Mesenteric fat pad (tissue), 1 donor: ENCODE measurements at places on chromosomes 2 and 18. TPM values are rescaled to one million over a fixed set of nuclear protein-coding genes. Genes with fewer than 3 reads are reported as not detected.

DNA sequence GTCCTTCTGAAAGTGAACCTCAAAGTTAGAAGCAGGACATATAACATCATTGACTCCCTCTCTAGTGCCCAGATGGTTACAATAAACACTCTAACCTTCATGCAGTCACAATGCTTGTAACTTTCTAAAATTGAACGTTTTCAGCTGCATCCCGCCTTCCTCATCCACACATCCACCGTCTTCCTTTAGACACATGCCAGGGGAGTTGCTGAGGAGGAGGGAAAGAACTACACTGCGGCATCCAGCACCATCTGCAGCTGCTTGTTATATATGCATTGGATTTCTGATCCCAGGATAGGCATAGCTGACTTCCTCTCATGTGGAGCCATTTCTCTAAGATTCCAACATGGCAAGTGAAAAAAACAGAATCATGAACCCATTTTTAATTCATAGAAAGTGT lies 96.8 kb downstream of the FBXO15 start:
- no peak for DNase-seq

DNA sequence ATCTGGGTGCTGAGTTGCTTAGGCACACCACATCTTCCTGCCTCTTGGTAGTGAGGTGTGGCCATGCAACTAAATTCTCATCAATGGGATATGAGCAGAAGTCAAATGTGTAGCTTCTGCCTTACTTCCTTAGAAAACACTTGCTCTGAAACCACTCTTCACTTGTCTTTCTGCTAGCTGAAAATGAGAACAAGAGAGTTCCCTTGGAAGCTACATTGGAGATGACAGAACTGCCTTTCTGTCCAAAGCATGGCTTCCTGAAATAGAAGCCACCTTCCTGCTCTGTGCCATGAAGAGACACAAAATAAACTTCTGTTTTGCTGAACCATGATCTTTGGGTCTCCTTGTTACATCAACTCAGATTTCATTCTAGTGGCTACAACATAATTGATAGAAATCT lies 659.9 kb downstream of the IRS1 start:
- DNase-seq, result no peak

DNA sequence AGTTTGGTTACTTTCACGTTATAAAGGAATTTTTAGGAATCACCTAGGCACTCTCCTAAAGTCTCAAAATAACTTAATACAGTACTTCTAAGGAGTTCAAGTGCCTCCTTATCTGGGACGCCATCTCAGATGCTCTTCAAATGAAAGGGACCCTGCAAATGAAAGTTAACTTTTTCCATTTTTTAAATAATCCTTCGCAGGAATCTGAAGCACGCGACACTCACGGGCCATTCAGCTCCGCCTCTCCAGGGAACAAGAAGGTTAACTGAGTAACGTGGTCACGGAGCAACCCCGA lies 537 bp upstream of the ZC3H15 start:
- no peak for DNase-seq

DNA sequence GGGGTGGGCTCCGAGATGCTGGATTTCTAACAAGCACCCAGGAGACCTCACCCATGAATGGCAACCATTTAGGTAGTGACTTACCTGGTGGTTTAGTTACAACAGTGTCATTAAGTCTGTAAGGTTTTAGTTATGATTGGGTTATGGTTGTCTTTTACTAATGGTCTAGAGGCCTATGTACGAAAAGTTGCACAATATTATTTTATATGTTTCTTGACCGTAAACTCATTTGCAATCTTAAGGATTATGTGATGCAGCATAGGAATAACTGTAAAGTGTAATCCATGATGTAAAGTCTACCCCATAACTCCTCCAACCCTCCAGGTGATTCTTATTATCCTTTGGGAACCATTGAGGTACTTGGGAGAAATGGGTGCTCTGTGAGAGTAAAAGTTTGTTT lies 155.4 kb upstream of the ZEB2 start:
- no peak for DNase-seq

DNA sequence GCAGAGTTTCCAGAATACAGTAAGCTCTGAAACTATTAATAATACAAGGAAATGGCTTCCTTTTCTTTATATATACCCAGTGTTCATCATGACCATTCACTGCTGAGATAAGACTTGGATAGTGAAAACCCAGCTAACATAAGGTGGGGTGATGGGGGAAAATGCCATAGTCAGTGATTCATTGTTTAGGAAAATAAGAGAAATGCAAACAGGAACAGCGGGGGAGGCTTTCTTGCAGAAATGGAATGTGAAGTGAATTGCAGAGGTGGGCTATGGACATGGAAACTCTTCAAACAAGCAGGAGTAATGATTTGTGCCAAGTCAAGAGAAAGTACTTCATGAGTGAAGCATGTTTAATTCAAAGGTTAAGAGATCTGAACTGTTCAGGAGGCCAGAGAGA lies 519.4 kb downstream of the TDRD15 start:
- no peak for DNase-seq

- DNase-seq, result no peak
These were observed 37.5 kb upstream of the MTCL1 start for GRCh38 chr18:8667846-8668245.

DNA sequence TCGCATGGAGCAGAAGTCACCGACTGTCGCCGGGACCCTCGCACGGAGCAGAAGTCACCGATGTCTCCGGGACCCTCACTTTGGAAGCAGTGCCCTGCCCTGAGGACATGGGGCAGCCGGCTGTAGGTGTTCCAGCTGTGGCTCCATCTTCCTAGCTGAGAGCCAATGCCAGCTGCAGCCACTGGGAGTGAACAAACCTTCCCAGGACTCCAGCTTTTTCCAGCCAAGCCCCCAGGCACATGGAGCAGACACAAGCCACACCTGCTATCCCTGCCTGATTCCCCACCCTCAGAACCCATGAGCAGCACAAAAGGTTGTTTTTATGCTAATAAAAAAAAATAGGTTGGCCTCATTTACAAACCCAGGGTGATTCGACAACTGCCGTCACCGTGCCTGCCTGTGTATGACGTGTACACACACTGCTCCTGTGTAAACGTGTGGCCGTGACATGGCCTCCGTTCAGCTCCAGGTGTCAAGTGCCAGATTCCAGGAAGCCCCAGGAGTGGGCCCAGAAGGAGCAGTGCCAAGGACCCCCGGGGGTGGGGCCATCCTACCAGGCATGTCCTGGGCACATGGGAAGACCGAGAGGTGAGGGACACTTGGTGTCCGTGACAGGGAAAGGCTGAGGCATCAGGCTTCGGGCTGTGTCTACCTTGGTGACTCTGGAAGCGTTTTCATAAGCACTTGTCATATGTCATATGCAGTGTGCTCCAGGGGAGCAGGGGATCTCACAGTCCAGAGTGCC lies 91.5 kb downstream of the EIPR1 start:
- DNase-seq, result peak; percentile 28

- no peak for DNase-seq
These were observed 99.4 kb downstream of the FTCDNL1 start for GRCh38 chr2:199751492-199752120.

- DNase-seq, result no peak
These were observed 164.0 kb upstream of the ZEB2 start for GRCh38 chr2:144683966-144684365.

DNA sequence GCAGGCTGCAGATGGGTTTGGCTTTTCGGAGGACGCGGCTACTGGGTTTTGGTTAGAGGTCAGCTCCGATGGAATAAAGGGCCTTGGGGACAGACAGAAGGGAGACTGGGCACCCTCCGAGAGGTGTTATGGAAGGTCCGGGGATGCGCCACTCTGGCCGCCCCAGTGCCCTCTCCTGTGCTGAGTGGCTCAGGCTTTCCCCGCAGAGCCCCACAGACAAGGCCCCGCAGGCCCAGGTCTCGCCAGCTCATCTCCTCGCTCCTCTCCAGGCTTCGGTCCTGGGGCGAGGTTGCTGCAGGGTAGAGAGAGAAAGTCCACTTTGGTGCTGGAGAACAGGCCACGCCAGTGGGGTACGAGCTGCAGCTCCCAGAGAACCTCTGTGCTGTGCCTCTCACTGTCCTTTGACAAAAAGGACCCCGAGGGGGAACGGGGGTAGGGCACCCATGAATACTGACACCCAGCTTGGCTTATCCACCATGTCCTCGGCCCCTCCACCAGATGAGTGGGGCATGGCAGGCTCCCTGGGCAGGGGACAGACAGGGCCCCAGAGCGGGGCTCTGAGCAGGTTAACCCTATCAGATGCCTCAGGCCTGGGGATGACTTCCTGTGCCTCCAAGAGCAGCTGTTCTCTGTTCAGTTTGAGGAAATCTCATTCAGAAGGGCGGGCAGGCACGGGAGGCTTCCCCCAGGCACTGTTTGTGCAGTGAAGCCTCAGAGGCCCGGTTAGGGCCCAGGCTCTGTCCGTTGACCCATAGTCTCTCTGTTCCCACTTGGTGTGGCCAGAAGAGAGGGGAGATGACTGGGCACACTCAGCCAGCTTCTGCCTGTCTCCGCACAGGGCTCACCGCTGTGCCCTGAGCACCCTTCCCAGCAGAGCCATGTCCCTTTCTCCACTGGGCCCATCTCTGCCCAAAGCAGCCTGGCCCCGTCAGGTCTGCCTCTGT lies 15.7 kb upstream of the CNNM3 start:
- DNase-seq, result no peak

MREG gene
- 5.7 TPM for total RNA-seq

PLGLB2 gene
- total RNA-seq, result 0.93 TPM

CCDC68 gene
- total RNA-seq, result 6.0 TPM

BUB1 gene
- 0.26 TPM for total RNA-seq

VWA3B gene
- total RNA-seq, result not detected

UNC80 gene
- not detected for total RNA-seq
